ENCODE measurements at places on chromosomes 11 and 22.
A peak's percentile ranks its signal among the peaks of the same experiment; 100 is the strongest.

DNA sequence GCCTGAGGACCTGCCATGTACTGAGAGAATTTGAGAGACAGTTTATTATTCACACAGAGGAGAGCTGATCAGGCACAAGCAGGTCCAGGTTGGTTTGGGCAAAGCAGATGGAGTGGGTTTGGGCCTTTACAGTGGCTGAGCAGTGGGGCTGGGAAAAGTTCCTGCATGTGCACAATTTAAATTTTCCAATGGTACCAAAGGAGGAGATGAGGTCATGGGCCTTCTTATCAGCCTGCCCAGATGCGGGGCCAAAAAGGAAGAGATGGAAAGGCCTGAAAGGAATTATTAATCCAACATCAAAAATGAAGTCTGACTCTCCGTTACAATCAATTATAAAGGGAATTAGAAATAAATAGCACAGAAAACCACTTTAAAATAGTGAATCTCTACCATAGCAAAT, 367.6 kb downstream of the TMEM135 start:
- no peak for DNase-seq

GRCh38 chr11:9834291-9834690, 170.4 kb downstream of the SWAP70 start:
- no peak for DNase-seq

DNA sequence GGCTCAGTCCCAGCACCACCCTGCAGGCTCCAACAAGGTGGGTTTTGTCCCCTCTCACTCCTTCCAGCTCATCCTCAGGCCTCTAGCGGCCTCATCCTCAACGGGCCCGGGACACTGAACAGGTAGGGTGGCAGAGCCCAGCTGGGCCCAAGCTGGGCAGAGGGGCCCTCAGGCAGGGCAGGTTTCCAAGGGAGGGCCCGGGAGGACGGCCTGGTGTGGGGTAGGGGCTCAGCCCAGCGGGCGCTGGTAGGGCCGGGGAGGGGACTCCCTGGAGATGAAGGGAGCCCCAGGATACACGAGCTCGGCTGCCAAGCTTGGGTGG, 2.5 kb upstream of the IFITM10 start:
- DNase-seq: no peak

DNA sequence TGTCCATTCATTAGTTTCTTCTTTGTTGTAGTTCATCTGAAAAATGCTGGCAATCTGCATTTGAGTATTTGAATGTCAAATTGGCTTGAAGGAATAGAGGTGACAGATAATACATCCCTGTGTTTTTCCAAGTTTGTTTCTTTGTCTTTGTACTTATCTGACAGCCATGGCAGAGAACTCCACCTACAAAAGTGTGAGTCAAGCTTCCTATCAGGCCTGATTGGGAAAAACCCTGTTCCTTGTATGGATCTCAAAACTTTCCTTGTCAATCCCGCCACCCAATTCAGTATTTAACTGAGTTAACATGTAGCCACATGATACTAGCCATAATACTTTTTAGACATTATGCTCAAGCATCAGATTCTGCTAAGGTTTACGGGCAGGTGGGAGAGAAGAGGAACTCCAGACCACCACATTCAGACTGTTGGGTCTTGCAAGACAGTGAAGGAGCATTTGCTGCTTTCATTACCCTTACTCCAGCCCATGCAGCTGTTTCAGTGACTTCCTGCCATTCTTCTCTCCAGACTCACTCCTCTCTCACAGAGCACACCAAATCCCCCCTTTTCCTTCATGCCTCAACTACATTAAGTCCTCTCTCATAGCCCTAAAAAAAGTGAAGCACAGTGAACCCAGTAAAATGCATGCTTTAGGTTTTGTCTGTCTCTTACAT, 65.9 kb downstream of the BLID start:
- no peak for DNase-seq

DNA sequence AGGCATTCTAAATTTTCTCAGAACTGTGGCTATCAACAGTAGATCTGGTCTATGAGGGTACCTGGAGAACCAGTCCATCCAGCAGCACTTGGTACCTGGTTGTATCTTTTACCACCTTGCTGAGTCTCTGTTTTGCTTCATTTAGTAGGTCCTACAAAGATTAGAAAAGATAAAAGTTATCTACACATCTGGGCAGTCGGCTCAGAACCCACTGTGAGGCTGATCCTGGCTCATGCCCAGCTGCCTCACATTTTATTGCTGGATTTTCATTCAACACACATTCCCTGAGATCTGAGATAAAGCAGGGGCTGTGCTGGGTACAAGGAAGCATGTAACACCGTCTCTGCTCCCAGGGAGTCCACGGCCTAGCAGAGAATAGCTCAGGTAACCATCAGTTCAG, 27.5 kb downstream of the ATP6V1E1 start:
- no peak for DNase-seq

- DNase-seq: no peak
These were observed 149.0 kb downstream of the PKNOX2 start for GRCh38 chr11:125313271-125314219.

- no peak for DNase-seq
These were observed 118.7 kb upstream of the B3GAT1 start for GRCh38 chr11:134530636-134531326.

- no peak for DNase-seq
These were observed 378.7 kb upstream of the RAG2 start for GRCh38 chr11:36976741-36977140.

- DNase-seq: no peak
These were observed 49.9 kb upstream of the PDE3B start for GRCh38 chr11:14593671-14594070.

DNA sequence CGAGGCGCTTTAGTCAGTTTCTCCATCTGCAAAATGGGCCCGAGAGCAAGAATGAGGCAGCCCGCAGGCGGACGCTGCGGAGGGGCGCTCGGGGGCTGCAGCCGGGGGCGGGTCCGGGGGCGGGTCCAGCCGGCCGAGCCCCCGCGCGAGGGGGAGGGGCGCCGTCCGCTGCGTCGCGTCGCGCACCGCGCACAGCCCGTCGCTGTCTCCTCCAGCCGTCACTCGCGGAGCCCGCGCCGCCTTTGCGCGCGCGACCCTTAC, 282 bp downstream of the PC start:
- DNase-seq: no peak

- DNase-seq: no peak
These were observed 61.9 kb downstream of the C11orf58 start for GRCh38 chr11:16800382-16800781.

DNA sequence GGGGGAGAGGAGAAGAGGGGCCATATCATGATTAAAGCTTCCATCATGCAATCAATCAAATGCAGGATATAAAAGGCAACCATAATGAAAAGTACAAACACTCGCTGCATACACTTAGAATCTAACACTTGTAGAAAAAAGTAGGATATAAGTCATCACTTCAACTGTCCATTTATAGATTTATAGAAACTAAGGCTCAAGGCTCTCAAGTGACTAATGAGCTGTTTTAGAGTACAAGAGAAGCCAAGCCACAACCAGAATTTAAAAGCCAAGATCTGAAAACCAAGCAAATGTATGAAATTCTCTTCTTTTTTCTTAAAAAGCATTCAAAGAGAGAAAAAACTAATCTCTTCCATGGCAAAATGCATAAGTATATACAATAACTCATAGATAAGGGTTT, 160.2 kb upstream of the BLID start:
- DNase-seq: no peak

DNA sequence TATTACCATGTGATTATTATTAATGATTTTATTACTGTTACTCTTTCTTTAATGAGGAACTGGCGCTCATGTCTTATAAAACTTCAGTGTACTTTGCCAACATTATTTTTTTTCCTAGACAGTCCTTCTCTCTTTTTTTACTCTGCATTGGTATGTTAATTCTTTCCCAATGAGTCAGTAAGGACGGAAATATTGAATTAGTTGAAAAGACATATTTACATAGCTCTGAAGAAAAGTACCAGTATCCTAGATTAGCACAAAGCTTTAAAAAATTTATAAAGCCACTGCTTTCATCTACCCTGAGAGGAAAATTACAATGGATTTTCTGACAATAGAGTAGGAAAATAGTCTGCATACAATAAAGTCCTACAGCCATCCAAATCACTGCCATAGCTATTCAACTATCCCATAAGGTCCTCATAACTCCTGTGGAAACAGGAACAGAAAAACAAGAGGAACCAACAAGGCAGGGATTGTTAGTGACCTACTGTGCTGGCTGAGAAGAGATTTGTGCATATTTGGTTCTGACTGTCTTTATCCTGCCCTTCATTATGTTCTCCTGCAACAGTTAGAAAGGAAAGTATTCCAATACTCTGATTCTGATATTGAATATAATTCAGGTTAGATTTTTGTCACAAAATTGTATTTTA, 314.4 kb downstream of the AASDHPPT start:
- DNase-seq: peak; percentile 72

DNA sequence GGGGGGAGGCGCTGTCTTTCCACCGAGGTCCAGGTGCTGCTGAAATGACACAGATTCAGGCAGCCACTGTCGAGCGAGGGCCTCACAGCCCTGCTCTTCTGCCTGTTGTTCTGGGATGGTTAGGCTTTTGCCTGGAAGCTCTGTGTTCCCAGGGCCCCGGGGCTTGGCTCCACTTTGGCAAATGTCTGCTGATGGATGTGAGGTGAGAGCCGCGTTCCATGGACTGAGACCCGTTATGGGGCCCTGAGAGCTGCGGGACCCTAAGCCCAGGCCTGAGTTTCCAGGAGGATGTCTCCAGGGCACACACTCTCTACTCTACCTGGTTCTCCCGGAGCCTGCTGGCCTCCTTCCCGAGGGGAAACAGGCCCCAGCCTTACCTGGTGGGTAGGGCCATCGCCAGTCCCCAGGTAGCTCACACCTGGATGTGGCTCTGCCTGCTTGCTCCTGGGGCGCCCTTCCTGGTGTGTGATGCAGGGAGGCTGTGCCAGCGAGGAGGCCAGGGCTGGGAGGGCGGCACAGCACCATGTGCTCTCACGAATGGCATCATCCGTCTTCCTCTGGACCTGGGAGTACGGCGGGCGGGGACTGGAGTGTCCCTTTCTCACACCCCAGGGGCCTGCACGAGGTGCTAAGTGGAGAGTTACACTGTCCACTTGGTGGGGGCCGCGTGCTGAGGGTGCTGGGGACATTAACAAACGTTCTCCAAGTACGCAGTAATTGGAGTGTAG, 435.5 kb downstream of the TBC1D22A start:
- DNase-seq: no peak

DNA sequence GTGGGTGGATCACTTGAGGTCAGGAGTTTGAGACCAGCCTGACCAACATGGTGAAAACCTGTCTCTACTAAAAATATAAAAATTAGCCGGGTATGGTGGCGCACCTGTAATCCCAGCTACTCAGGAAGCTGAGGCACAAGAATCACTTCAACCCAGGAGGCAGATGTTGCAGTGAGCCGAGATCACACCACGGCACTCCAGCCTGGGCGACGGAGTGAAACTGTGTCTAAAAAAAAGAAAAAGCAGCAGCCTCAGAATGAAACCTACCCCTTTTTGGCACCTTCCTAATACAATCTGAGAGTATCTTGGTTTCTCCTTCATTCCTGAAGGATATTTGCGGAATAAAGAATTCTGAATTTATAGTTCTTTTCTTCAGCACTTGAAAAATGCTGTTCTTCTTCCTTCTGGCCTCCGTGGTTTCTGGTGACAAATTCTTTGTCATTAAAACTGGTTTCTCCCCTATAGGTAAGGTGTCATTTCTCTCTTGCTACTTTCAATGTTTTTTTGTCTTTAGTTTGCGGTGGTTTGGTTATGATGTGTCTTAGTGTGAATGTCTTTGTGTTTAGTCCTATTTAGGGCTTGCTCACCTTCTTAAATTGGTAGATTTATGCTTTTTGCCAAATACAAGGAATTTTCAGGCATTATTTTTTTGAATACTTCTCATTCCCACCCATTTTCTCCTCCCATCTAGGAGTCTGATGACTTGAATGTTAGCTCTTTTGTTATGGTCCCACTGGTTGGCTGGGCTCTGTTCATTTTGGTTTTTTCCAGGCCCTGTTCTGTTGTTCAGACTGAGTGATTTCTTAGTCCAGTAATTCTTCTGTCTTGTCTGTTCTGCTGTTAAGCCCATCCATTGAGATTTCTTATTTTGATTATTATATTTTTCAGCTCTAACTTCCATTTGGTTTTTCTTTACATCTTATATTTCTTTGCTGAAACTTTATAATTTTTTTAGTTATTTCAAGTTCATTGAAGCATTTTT, 15.4 kb downstream of the ASRGL1 start:
- no peak for DNase-seq

Measured in ELR (cell line).